SK-N-SH (cell line): ENCODE measurements at places on chromosomes 12 and 14.

GRCh38 chr12:879641-880040 lies 69.9 kb downstream of the RAD52 start:
- DNase-seq = no peak

- DNase-seq = no peak
Observed at GRCh38 chr14:84804895-84805294, 725.0 kb upstream of the FLRT2 start.

GRCh38 chr12:25876383-25877045 lies 82.0 kb upstream of the RASSF8 start:
- DNase-seq = no peak

DNA sequence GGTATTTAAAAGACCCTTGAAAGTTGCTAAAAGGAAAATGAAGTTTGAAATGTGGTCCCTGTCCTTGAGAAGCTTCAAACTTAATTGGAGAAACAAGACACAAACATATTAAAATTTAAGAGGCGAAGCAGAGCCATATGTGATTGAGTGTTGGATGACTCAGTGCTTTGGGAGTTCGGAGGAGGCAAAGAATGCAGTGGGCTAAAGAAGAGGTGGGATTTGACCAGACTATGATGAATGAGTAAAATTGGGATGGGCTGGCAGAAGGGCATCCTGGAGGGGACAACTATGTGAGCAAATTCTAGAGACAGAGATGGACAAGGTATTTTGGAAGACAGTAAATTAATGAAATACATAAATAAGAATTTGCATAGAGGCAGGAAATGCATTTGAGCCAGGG lies 358.6 kb downstream of the EGLN3 start:
- no peak for DNase-seq

GRCh38 chr12:7117670-7118069 lies 8.7 kb upstream of the C1RL start:
- DNase-seq = no peak

DNA sequence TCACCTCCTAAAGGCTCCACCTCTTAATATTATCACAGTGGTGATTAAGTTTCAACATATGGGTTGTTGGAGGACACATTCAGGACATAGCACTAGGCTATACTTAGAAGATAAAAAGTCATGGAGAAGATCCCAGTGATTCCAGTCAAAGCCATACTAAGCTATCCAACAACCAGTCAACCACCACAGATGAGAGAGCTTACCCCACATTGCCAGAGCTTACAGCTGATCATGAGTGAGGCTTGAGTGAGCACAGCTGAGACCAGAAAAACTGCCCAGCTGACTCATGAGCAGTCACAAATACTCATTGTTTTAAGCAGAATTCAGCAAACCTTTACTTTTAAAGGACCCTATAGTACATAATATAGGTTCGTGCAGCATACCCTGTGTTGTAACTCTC lies 85.1 kb downstream of the DRAM1 start:
- DNase-seq = no peak
